CD4-positive, alpha-beta T cell treated with Interleukin-15 for 1 hour (primary cell): ENCODE measurements at places on chromosomes 1 and 21.

DNA sequence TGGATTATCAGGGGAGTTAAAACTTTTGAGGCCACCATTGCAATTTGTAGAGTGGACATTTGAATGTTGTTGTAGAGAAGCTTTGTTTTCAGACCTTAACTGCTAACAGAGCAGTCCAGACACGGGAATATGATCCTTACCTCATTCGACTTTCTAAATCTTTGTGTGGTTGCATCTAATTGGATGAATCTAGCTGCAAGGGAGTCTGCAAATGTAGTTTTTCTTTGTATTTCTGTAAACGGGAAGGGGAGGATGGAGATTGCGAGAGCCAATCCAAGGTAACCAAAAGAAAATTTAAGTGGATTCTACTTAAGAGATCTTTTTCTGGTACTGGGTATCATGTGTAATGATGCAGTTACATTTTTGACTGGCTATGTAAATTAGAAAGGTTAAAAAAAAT lies 110.2 kb downstream of the FMN2 start:
- DNase-seq = no peak

DNA sequence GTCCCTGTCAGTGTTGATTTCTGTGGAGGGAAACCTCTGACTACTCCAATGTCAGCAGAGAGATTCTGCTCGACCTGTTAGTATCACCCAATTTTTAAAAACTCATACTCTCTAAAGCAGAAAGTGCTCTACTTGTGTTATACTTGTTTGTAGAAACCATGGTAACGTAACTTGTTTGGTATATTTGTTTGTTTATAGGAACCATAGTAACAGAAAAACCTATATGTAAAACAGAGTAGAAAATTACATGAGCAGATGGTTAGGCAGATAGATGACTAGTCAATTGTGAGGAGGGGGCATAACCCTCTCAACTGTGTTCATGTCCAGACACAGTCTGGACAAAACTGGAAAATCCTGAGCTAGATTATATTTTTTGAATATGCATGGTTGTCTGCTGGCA lies 6.7 kb downstream of the TRIM45 start:
- DNase-seq = no peak

- peak; percentile 37 for DNase-seq
These were observed 244.2 kb upstream of the HOOK1 start for GRCh38 chr1:59570524-59570923.

GRCh38 chr1:97489834-97490233 lies 431.0 kb downstream of the DPYD start:
- DNase-seq = no peak

GRCh38 chr1:227796359-227796915 lies 19.0 kb upstream of the PRSS38 start:
- no peak for DNase-seq

- DNase-seq = no peak
These were observed 47.6 kb upstream of the SAMD13 start for GRCh38 chr1:84253891-84254290.

DNA sequence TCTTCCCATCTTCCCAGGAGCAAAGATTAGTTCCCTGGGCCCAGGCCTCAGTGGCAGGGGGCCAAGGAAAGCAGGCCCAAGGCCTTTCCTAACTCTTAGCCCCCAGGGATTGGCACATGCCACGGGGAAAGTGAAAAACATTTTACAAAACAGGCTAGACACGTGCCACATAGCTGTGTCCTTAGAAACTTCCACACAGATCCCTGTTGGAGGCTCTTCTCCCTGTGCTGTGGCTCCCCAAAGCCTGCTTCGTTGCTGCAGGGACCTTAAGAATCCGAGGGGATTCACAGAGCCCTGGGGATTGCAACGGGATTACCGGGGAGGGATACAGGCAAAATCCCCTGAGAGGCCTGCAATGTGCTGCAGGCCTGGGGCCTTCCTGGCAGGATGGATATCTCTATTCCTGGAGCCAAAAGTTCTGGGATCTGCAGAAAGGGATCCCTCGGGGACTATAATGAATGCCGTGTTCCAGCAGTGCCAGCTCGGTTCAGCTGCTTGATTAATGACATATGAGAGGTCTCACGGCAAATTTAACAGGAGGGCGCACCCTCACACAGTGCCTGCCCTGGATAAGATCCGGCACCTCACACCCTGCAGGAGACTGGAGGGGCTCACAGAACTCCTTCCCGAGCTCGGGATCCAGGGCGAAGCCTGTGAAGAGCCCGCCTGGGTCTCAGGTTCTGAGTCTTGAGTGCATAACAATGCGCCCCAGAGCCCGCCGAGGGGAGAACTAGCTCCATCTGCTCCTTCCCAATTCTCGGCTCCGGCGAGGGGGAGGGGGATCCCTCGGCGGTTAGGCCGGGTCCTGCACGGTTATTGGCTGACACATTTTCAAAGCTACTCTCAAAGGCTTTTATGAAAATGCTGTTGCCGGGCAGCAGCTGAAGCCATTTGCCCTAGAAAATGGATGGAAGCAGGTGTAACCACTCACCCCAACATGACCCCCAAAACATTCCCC lies 15.3 kb upstream of the RGS8 start:
- no peak for DNase-seq

DNA sequence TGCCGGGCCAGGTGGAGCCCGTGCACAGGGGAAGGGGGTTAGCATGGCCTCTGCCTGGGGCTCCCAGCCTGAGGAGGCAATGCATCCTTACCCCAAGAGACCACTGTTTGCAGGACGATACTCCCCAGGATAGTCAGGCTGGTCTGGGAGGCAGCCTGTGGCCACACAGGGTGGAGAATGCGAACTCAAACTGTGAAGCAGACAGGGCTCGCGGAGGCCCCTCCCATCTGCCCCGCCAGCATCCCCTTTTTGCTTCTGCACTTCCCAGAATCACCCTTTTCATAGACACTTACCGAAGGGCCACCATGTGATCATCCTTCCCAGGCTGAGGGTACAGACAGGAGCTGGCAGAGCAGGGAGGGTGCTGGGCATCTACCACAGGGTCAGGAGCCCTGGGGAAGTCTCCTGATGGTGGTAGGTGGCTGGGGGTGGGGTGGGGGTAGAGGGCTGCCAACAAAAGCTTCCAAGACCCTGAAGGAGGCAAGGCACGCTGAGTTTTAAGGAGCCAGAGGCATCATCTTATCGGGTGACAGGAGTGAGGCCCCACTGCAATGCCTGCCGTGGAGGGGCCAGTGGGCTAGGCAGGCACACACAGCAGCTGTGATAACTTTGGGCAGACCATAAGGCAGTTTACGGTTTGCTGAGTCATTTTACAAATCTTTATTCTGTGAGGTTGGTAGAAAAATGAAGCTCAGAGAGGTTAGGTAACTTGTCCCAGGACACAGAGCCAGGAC lies 31.3 kb upstream of the BTG2 start:
- peak; percentile 60 for DNase-seq

- no peak for DNase-seq
These were observed 1.7 kb downstream of the DHCR24 start for GRCh38 chr1:54885237-54885679.

GRCh38 chr1:179061360-179062282 lies 20.2 kb upstream of the TOR3A start:
- no peak for DNase-seq

DNA sequence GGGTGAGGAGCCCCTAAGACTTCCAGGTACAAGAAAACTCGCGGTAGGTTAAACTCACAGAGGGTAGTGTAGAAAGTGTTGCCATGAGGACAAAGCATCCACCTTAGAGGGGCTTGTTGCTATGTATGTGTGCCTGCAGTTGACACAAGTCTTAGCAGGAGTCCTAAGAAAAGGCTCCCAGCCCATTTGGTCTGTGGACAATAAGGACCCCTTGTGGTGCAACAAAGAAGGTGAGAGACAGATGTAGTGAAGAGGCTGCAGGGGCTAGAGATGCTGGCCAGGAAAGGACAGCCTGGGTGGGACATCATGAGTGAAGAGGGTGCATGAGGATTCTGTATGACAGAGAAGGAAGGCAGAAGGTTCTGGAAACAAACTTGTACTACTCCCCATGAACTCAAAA lies 36.3 kb upstream of the IL10 start:
- peak; percentile 55 for DNase-seq
